ENCODE measurements at places on chromosomes 11 and 22.

DNA sequence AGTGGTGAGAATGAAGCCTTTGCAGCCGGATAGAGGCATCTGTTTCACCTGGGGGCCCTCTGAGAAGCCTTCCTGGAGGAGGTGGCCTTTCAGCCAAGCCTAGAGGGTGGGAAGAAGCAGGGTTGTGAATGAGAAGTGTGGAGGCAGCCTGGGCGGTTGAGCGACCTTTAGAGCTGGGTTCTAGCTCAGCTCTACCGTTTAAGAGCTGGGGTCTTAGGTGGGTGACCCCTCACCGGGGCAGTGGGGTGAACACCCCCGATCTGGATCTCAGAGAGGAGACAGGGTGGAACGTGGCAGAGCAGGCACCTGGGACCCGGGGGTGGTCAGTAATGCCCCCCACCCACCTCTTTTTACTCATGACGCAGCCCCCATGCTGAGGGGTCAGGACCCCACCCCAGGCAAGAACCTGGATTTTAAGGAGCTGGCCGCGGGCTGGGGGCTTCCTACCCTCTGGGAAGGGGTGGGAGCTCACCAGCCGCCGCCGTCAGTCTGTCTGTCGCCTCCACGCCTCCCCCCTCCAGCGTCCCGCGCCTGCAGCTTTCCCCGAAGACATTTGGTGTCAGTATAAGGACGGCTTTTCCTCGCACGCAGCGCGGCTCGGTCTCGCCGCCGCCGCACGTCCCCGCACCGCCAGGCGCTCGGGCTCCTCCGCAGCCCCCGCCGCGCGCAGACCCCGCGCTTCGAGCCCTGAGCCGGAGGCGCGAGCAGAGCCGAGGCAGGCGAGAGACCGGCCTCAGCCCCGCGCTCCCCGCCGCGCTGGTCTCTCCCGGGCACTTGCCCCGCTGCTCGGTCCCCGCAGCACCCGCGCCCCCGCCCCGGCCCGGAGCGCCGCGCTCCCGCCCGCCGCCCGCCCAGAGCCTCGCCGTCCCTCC lies 13.3 kb upstream of the CACNA1I start:
- DNase-seq = no peak

DNA sequence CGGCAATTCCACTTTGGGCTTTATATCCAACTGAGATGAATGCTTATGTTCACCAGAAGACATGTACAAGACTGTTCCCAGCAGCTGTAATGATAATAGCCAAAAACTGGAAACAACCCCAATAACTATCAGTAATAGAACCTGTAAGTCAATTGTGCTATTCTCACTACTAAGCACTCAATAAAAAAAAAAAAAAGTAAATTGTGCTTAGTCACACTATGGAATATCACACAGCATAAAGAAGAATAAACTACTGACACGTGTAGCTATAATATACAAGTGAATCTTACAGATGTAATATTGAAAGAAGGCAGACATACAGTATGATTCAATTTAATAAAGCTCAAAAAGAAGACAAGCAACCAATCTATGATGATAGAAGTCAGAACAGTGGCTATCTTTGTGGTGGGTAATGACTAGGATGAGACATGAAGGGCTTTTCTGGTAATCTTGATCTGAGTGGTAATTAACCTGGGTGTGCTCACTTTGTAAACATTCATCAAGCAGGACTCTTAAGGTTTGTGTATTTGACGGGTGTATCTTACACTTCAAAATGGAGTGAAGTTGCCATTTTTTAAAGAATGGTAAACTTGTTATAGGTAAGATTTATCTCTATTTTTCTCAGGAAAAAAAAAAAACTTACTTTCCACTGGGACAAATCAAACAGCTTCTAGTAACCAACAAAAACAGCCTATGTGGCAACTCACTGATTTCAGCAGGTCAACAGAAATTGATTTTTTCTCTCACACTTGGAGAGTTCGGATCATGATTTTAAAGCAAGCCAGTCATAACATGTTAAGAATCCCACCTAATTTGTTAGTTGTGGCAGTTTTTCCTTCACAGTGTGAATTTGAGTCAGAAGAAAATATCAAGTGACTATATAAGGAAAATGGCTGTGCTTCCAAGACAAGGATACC lies 84.2 kb downstream of the CCDC83 start:
- no peak for DNase-seq

DNA sequence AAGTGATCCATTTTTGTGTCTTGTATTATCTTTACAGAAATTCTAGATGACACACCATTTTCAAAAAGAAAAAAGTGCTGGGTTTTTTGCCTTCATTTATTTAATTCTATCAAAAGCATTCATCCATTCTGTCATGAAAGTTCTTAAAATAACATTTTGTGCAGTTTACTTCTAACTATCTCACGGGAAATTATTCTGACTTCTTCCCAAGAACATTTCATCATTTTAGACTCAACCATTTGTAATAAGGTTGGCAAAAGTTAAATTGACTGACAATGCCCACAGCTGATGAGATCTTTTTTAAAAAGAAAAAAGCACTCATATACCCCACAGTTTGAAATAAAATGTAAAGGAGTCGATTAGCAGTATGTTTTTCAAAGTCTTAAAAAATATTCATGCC lies 68.5 kb downstream of the SBF2 start:
- no peak for DNase-seq

DNA sequence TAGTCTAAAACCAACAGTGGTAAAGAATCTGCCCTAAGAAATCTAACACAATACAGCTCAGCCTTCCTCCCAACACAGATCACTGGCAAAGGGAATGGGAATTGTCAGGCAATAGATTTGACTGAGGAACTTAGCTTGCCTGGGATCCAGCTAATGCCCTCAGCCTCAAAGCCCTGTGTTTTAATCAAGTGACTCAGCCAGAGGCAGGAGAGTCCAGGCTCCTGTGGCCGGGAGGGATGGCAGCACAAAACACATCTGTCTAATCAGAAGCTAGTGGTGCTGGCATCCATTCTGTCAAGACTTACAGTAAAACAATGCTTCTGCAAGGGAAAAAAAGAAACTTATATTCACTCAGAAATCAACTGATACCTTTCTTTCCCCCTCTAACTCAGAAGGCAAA lies 5.6 kb downstream of the SYTL2 start:
- DNase-seq = no peak

- no peak for DNase-seq
These were observed 119.2 kb downstream of the PHF21B start for GRCh38 chr22:44890416-44891292.

GRCh38 chr11:134734141-134734845 lies 322.3 kb upstream of the B3GAT1 start:
- DNase-seq = no peak

GRCh38 chr11:33178443-33179180 lies 17.3 kb upstream of the CSTF3 start:
- no peak for DNase-seq

- DNase-seq = peak; percentile 42
These were observed 304.3 kb upstream of the NCAM1 start for GRCh38 chr11:112656772-112657428.

DNA sequence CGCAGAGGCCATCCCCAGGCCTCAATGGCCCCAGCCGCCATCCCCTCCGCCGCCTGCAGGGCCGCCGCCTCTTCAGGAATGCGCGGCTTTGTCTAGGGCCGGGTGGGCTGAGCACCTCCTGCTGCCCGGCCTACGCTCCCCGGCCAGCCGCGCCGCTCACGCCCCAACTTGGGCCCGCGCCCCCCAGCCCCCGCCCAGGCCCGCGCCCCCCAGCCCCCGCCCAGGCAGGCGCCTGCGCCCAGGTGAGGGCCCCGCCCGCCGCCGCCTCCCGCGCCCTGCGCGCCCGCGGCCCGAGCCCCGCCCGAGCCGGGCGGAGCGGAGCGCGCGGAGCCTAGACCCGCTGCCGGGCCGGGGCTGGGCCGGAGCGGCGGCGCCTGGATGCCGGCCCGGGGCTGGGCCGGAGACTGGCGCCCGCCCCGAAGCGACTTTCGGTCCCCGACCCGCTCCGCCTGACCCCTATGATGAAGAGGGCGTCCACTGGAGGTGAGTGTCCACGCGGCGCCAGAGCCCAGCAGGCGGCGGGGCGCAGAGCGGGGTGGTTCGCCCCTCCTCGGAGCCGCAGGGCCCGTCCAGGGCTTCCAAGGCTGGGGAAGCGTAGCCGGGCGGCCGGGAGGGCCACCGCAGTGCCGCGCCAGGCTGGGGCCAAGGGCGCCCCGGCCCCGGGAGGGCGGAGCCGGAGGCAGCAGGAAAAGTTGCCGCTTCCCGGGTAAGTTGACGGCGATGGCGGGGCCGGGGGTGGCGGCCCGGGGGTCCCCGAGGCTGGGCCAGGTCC lies 34.3 kb upstream of the PRODH start:
- DNase-seq = no peak

DNA sequence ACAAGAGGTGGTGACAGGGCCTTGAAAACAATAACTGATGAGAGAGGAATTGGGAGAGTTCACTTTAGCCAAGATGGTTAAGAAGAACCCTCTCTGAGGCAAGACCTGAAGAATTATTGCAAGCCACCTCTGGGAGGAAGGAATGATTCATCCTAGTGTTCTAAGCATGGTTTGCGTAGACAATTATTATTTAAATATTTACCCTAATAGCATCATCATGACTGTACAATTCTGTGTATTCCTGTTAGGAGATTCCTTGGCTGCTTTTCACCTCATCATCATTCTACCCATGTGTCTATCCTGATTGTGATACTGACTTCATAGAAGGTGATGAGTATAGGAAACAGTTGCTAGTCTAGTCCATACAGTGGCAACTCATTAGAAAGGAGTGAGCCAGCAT lies 264.4 kb downstream of the DDX10 start:
- DNase-seq = no peak

- no peak for DNase-seq
These were observed 65.7 kb upstream of the NUP50 start for GRCh38 chr22:45098056-45098455.

- peak; percentile 77 for DNase-seq
These were observed 44.9 kb upstream of the ETS1 start for GRCh38 chr11:128632141-128632791.

DNA sequence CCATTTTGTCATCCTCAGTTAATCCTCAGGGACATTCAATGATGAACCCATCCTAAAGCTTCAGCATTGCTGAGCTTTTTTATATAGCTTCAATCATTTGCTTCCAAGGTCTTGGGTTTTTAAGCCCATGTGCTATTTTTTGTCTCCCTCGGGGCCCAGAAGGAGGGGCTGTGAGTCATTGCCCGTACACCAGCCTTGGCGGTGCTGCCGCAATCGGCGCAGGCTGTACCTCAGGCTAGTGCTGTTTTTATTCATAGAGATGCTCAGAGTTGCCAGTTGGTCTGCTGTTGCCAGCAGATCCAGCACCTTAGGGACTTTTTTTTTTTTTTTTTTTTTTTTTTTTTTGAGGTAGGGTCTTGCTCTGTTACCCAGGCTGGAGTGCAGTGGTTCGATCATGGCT lies 35.5 kb downstream of the ACO2 start:
- DNase-seq = peak; percentile 25

DNA sequence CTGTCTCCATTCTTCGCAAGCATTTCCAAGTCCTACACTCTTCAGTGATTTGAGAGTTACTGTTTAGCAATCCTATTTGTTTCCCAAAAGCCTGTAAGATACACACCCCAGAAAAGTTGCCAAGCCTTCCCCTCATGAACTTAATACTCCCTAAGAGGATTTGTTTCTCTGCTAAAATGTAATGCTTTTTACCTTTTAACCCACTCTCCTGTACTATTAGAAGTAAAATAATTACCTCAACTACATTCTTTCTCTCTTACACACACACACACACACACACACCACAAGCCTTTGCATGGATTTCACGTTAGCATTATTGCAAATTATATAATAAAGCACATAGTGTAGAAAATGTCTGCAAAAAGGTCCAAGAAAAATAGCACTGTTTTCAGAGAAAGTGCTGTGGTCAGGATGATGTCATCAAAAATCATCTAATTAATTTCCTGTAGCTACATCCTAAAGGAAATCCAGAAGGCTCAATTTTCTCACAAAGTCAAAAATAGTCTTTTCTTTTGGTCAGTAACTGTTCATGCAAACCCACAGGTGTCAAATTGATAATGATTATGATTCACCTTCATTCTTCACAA lies 364.1 kb upstream of the PITPNB start:
- no peak for DNase-seq

- peak; percentile 90 for DNase-seq
These were observed 571 bp downstream of the C11orf24 start for GRCh38 chr11:68271023-68271780.

DNA sequence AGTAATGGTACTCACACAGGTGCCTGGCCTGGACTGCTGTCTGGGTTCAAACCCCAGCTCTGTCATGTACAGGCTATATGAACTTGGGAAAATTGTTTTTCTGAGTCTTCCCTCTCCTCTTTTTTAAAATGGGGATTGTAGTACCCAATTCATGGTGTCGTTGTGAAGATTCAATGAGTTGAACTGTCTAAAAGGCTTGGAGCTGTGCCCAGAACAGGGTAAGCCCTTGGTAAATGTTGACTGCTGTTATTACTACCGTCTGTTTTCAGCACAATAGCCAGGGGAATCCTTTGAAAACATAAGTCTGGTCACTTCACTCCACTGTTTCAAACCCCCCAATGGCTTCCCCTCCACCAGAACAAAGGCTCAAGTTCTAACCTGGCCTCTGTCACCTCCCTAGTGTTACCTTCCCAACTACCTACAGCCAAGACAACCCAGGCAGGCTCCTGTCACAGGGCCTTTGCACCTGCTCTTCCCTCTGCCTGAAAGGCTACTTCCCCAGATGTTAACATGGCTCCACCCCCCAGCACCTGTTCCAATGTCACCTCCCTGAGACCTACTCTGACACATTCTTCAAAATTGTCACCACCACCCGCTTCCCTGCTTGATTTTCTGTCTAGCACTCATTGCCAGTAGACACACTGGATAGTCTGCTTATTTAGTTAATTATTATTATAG lies 152.8 kb downstream of the CHST1 start:
- DNase-seq = no peak

DNA sequence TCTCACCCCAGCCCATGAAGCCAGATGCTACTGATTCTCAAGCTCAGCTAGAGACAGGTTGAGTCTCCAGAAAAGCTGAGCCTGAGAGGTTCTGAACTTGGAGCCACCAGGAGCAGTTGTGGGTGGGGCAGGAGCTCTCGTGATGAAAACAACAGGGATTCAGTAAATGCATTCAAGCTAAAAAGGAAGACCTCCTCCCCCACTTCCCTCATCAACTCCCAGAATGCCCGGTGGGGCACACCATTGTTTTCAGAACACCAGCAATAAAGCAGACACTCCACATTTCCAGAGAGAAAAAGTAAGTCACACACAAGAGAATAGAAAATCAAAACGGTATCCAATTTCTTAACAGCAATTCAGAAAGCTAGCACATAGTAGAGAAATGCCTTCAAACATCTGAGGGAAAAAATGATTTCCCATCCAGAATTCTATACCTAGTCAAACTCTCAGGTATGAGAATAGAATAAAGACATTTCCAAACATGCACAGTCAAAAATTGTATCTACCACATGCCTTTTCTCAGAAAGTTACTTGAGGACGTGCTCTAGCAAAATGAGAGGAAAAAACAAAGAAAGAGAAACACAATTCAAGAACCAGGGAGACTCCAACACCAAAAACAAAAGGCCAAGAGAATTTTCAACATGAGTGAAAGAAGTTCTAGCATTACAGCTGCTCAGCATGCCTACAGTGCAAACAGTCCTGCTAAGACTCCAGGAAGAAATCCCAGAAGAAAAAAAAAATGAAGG lies 56.8 kb downstream of the CDKN1C start:
- DNase-seq = no peak

- DNase-seq = no peak
These were observed 47.3 kb downstream of the CCDC81 start for GRCh38 chr11:86421946-86422345.

GRCh38 chr22:36068776-36069344 lies 40.2 kb upstream of the RBFOX2 start:
- no peak for DNase-seq

- no peak for DNase-seq
These were observed 45.3 kb downstream of the PC start for GRCh38 chr11:66912911-66913310.

- no peak for DNase-seq
These were observed 92.8 kb downstream of the GALNT18 start for GRCh38 chr11:11528986-11529385.

- no peak for DNase-seq
These were observed 715.1 kb upstream of the API5 start for GRCh38 chr11:42596576-42597145.
